AG09319 (cell line): ENCODE measurements at places on chromosomes 1 and 21.

DNA sequence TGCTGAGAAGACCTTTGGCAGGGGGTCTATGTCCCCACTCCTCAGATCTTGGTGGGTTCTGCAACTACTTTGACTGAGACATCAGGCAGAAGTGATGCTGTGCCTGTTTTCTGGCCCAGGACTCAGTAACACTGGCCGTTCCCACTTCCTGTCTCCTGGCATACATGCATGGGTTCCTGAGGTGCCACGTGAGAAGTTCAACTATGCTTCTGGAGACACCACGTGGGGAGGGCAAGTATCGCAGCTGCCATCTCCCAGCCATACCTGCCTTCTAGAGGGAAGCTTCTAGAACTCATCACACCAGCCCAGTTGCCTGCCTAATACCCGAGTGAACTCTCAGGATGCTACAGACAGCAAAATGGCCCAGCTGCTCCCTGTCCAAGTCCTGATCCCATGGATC, 65.8 kb downstream of the TRABD2B start:
- DNase-seq: no peak

- DNase-seq: no peak
Measured at GRCh38 chr1:15218287-15219279, 28.4 kb upstream of the FHAD1 start.

DNA sequence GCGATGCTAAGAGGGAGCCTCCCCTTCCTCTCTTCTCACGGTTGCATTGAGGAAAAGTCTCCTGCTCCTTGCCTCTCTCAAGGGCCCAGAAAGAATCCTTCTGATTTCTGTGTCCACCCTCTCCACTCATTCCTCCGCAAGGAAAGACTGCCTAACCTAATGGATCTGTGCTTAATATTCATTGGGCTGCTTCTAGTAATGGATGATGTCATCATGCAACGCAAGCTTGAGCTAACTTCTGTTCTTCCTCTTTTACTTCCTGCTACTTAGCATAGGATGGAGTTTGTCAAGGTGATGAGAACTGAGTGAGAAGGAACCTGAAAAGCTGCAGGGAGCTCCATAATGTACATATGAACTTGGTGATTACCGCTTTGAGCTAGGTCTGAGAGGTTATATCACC, 35.2 kb upstream of the HMGB4 start:
- DNase-seq: no peak

DNA sequence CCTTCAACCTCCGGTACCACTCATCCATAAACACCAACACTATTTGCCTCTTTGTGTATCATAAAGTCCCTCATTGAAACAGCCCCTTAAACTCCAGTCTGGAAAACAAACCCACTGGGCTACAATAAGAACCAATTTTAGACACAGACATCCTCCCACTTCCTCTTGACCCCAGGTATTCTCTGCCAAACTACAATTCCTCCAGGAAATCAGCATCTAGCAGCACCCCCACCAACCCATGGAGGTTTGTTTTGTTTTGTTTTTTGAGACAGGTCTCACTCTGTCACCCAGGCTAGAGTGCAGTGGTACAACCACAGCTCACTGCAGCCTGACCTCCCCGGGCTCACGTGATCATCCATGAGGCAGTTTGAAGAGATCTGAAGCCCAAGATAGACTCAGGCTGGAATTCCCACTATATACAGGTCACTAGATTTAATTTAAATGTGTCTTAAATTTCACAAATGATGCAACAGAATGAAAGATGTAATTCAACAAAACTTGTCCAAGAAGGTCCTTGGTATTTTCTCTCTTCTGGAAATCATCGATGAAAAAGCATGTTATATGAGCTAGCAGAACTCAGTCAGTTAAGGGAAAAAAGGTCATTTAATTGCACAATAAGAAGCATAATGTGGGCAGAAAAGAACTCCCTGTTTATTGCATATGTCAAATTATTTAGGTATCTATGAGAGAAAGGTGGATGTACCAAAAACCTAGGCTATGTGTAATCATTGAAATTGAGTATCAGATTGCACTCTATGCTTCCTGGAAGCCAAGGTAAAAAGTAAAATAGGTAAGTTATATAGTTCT, 30.3 kb downstream of the TCP10L start:
- DNase-seq: peak; percentile 48

DNA sequence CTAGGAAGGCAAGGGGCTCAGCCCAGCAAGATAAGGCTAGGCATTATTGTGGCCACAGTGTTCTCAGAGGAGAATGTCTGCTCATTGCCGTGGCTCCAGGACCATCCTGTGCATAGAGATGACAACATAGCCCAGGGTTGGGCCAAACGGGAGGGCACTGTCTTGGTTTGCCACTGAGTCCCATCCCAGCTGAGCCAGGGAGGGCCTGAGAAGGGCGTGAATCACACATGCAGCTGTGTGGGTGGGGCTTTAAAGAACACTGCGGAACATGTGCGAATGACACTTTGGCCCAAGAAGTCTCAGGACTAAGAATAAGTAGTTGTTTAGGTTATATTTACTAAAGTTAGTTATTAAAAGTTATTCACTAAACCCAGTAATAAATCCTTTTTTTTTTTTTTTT, 18.5 kb downstream of the CHAF1B start:
- DNase-seq: no peak
